ENCODE measurements at places on chromosomes 11 and 22.

DNA sequence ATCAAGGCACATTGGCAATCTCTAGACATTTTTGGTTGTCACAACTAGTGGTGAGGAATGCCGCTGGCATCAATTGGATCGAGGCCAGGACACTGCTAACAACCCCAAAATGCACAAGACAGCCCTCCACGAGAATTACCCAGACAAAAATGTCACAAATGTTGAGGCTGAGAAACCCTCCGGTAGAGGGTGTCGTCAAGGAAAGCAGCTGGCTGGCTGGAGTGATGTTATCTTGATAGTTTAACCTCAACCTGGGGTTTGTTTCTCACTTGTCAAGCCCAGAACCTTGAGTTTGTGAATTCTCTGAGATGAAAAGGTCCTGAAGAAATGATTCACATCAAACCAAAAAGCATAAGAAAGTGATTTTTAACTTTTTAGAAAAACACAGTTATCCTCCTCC, 21.1 kb upstream of the TMPRSS13 start:
- peak; percentile 45 for DNase-seq

- no peak for DNase-seq
Measured at GRCh38 chr11:91209306-91209705, 986.5 kb upstream of the CHORDC1 start.

GRCh38 chr22:29175312-29175835, 30.3 kb upstream of the EMID1 start:
- DNase-seq, result no peak

GRCh38 chr11:132318421-132319157, 948.2 kb downstream of the NTM start:
- DNase-seq, result no peak

All from stimulated activated CD8-positive, alpha-beta memory T cell treated with anti-CD3 and anti-CD28 coated beads, Interleukin-7, amount 100 ng/mL, for 4 hours (primary cell).